ENCODE measurements at places on chromosomes 3 and 15.
A peak's percentile ranks its signal among the peaks of the same experiment; 100 is the strongest.

DNA sequence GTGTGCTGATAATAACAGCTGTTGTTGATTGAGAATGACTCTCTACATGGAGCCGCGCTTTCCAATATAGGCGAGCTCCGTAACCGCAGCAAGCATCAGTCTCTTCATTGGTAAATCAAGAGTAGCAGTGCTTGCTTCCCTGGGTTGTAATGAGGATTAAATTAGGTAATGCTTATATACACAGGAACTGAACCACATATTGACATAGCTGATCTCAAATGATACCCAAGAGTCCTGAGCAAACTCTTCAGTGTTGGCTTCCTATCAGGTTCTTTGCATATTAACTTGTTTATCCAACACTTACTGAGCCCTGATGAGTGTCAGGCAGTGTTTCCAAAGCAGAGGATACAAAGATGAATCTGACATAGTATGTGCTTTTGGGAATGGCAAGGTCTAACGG, 46.4 kb upstream of the SLCO3A1 start:
- no peak for DNase-seq

DNA sequence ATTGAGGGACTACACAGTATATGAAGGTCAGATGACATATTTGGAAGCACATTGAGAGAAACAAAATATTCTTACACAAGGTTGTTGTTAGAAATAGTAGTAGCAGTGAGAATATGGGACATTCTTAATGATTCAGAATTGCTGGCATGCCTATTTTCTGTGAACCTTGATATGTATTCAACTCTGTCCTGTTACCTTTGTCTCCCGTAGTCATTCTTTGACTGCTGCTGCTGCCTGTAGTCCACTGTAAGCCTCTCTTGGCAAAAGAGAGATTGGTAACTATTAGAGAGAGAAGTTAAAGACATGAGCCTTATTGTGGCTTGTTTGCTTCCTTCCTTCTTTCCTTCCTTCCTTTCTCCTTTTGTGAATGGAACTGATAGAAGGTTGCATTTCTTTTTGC, 64.5 kb downstream of the TCF12 start:
- DNase-seq: no peak

GRCh38 chr3:150149651-150150051, 179.0 kb upstream of the PFN2 start:
- no peak for DNase-seq

GRCh38 chr15:70243686-70244540, 146.2 kb upstream of the TLE3 start:
- DNase-seq: no peak

DNA sequence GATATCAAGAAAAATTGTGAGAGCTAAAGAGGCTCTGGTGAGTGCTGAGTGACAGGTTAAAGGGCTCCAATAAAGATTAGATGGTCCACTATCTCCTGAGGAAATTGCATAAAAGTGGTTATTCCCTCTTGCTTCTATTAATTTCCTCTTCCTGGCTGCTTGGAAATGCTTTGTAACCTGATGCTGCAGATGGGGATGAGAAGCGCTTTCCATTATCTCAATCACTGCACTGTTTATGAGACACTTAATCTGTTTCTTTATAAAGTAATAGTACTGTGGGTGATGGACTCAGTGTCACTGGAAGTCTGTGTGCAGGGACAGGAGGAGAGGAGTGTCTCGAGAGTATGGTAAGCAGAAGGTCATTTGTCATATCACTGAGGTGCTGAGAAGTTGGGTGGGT, 305.3 kb downstream of the EPHB1 start:
- no peak for DNase-seq

DNA sequence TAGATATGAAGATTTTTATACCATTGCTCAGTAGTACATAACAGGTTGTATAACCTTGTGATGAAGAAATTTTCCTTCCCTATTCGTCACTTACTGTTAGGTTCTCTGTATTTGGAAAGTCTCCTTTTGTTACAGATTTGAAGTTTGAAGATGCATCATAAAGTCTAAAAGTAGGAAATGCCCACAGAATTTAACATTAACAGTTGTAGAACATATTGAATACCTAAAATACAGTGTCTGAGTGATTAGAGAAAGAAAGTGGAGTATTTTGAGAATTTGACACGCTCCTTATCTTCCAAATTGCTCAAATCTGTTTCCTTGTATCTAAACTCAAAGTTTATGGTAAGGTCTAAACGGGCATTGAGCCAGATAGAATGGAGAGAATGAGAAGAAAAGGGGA, 111.3 kb downstream of the MBNL1 start:
- DNase-seq: no peak

DNA sequence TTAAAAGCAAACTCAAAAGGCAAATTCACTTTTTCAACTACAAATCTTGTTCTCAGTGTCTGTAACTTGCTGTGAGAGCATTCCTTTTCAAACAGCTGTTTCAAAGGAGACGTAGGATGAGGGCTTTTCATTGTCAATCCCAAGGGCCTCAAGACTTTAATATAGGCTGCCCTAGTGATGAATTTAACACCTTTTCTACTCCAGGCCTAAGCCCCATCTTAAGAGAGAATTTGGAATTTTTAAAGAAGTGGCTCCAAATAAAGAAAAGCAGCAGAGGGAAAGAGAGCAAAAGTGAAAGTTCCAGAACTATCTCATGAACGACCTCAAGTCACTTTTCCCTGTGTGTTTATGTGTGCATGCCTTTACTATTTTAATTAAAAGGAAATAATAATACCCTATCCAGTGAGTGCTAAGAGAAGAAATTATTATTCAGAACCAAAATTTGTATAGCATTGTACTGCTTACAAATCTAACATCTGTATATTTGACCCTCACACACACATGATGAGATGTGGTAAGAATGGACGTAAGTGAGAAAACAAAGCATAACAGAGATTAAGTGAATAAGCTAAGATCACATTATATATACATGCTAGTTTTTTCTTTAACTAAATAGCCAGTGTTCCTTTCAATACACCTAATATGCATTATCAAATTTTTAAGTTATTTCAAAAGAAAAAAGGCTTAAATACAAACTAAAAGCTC, 196.4 kb downstream of the VGLL3 start:
- no peak for DNase-seq

GRCh38 chr3:13801361-13802204, 78.3 kb downstream of the WNT7A start:
- no peak for DNase-seq

DNA sequence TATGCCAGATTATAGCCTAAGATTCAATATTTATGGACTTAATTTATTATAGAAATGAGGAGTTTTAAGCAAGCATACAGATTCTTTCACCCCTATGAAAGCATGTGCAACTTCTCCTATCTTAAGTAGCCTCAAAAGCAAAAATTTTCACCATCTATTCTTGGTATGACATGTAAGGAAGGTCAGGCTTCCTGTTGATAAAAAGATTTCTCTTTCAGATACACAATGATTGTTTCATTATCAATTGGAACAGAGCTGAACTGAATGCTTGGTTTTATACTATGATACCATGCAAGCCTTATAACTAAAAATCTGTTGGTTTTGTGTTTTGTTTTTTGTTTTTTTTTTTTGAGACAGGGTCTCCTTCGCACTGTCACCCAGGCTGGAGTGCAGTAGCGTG, 3.9 kb downstream of the GRK7 start:
- DNase-seq: no peak

DNA sequence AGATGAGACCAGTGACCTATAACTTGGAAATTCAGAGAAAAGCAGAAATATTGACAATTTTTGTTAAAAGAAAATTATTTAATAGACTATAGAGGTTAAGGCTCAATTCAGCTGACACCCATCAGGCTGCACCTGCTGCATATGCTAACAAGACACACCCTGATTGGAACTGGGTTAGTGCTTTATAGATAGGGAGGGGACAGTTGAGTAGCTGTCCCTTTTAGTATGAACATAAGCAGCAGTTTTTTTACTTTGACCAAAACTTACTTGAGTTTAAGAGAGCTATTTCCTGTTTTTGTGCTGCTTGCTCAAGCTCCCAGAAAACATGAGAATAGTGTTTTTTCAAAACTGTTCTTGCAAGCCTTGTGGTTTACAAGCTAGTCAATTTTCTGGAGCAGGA, 292.6 kb downstream of the LRRC3B start:
- DNase-seq: no peak

- no peak for DNase-seq
These were observed 44.1 kb downstream of the CTXND1 start for GRCh38 chr15:80207887-80208286.

- DNase-seq: no peak
These were observed 24.5 kb downstream of the CCR9 start for GRCh38 chr3:45910892-45911291.

DNA sequence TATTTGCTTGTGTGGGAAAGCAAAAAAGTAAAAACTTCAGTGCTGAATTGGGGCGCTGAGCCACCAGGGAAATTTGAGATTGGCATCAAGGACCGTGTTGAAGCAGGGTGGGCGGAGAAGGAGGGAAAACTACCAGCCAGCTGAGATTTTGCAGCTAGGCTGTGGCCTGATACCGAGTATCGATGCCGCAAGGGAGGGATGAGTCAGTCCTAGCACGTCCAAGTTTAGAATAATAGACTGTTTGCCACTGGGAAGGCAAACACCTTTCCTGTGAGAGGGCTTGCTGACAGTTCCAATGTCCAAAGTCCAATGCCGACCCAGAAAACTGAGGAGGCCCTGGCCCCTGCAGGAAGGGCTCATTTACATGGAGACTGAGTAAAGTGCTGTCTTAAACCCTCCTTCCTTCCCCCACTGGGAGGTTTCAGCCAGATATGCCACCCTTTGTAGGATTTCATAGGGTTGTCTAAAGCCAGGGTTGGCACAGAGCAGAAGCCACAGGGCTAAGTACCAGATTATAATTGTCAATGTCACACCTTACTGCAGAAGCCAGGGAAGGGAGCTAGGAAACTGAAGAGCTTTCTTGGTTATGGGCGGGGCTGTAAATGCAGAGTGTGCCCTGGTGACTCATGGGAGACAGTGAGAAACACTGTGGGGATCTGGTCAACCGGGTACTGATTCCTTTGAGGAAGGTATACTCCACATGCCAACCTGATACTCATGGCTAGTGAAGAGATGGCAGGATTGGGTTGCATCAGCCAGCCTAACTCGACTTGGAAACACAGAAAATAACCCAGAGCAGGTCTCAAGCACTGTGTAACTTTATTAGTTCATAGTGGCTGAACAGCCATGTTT, 28.4 kb upstream of the PIK3CB start:
- peak; percentile 10 for DNase-seq

DNA sequence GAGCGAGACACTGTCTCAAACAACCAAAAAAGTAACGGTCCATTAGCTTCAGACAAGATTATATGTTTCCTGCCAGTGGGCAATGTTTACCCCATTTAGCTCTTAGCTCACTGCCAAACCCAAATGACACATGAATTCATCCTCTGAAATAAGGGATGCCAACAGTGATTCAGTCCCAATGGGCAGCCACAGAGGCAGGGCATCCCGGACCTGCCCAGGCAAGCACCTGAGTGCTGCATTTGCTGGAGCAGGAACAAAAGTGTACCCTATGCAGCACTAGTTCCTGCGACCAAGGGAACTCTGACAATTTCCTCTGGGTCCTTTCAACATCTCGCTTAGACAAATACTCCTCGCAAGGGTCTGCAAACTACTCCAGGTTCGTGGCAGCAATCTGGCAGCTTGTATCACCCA, 8.0 kb downstream of the IP6K2 start:
- no peak for DNase-seq

DNA sequence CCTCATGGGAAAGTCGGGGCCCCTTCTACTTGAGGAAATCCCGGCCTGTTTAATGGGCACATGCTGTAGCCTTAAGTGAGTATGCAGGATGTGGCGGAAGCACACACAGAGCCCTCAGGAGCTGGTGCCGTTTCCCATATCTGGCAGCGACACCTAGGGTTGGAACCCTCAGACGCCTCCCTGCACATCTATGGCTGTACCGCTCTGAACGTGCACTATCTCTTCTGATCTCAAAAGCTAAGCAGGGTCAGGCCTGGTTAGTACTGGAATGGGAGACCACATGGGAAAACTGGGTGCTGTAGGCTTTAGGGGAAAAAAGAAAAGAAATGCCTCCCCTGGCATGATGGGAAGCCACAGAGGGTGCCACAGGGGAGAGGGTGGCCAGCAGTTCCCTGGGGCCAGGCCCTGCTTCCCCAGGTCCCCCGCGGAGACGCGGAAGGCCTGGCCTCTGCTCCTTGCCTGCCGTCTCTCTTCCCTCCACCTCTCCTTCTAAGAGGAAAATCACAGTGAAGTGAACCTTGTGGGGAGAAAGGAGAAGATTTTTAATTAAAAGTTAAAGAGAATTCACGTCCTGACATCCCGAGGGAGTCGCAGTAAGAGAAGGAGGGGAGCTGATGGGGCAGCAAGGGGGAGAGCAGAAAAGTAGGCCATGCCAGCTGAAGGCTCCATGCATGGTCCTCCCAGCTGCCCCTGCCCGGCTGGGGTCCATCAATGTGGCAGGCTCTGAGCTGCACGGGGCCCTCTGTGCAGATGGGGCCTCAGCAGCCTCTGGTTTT, 60.5 kb upstream of the TMEM115 start:
- DNase-seq: peak; percentile 59

GRCh38 chr3:195873971-195874370, 34.4 kb downstream of the TNK2 start:
- no peak for DNase-seq

DNA sequence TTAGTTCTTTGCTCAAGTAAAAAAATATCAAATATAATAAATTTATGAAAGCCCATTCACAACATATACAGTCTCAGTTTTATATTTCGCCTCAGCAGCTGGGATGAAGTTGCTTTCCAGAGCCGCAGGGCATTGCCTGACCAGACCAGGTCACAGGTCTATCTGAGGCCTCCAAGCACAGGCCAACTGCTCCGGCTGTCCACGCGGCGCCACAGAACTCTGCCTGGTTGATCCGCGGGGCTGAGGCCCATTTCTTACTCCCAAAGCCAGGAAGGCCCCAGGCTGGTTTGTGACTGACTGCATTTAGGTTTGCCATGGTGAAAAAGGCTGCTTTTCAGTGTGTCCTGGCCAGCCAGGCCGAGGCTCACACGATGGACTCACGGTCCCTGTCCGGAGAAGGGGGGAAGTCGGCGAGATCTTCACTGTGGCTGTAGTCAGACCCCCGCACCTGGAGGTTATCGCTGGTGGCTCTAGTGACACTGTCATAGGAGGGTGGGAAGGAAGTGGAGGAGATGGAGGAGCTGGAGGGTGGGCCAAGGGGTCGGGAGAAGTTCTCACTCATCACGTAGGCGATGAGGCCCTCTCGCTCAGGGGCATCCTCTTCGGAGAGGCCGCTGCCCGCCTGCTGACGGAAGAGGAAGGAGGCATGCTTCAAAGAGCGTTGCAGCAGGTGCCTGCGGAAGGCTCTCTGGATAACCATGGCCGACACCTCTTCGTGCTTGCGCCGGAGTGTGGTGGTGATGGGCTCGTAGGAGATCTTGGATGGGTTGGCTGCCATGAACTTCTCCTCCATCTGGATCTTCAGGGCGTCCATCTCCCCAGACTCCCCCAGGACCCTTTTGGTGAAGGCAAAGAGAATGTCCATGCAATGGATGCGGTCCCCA, 54.1 kb downstream of the EXOG start:
- DNase-seq: no peak

Measured in SK-N-DZ (cell line).